ENCODE measurements at places on chromosomes 3 and 15. TPM values are rescaled to one million over a fixed set of nuclear protein-coding genes. Genes with fewer than 3 reads are reported as not detected.

GRCh38 chr15:73583544-73583943 lies 49.6 kb downstream of the NPTN start:
- no peak for DNase-seq

- DNase-seq, result no peak
Measured at GRCh38 chr3:112848196-112848595, 1.5 kb upstream of the CD200R1L start.

DNA sequence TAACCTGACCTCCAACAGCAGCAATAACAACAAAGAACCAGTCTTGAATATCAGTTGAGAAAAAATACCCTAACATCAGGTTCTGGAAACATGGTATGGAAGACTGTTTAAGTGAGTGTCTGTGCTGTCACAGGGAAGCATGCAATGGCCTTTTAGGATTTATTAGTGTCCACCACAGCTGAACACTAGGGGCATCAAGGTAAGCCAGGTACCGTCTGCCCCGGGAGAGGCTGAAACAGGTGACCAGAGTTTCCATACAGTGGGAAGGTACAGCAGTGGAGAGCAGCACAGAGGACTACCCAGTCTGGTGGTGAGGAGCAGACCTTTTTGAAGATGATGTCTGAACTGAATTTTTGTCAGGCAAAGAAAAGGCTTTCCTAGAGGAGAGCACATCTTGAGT lies 18.4 kb downstream of the ZDHHC23 start:
- no peak for DNase-seq

GRCh38 chr3:50600141-50600753 lies 11.3 kb downstream of the CISH start:
- no peak for DNase-seq

- DNase-seq, result no peak
Measured at GRCh38 chr15:93024716-93025624, 64.0 kb downstream of the RGMA start.

DNA sequence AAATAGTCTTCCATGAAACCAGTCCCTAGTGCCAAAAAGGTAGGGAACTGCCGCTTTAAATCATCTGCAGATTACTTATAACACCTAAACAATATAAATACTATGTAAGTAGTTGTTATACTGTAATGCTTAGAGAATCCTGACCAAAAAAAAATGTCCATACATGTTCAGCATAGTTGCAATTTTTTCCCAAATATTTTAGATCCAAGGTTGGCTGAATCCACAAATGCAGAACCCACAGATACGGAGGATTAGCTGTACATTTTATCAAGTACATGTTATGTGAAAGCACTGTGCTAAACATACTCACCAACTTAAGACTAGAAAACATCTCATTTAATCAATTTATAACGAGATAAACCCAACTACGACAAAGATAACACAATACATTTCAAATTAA lies 9.3 kb downstream of the MSL2 start:
- no peak for DNase-seq

DNA sequence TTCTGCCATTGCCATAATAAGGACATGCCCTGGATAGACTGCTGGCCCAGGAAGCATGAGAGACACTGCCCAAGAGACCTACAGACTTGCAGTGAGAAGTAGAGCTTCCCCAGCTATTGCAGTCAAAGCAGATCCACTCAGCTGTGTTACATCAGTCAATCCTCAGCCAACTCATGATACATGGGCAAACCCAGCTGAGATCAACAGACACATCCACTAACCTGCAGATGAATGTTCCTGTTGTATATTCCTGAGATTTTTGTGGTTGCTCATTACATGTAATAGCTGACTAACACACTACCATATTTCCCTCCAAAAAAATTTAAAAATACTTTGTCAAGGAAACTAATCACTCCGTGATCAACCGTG lies 68.6 kb downstream of the DCLK3 start:
- DNase-seq, result no peak

GRCh38 chr3:88009066-88009465 lies 49.7 kb downstream of the CGGBP1 start:
- no peak for DNase-seq

GRCh38 chr3:14389166-14389606 lies 13.2 kb upstream of the SLC6A6 start:
- DNase-seq, result no peak

DNA sequence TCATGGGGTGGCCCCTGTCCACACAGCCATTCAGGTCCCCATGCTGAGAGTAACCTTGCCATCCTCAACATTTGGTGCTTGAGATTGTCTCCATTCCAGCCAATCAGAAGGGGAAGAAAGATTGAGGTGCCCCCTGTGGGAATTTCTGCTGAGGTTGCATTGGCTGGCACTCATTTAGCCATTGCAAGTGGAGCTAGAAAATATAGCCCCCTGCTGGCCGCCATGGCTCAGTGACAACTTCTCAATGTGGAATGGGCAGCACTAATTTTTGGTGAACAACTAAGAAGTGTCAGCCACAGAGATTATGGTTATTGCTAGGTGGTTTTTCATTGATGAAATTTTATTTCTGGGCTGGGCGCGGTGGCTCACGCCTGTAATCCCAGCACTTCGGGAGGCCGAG lies 22.0 kb downstream of the COL6A6 start:
- no peak for DNase-seq

GRCh38 chr15:88725305-88726210 lies 77.7 kb upstream of the ACAN start:
- no peak for DNase-seq

GRCh38 chr3:187743195-187744141 lies 1.8 kb downstream of the BCL6 start:
- peak; percentile 77 for DNase-seq

DNA sequence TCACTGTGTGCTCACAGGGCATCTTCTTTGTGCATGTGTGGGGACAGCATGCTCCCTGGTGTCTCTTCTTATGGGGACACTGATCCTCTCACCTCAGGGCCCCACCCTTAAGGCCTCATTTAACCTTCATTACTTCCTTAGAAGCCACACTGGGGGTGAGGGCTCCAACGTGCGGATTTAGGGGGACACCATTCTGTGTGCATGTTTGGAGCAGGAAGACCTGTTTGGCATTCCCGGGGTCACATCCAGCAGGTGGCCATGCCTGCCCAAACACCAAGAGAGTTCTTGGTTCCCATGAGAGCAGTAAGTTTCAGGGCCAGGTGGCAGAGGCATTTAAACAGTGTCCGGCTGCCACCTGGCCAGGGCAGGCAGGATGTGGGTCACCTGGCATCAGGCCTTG lies 24.8 kb downstream of the PRR20G start:
- no peak for DNase-seq

DNA sequence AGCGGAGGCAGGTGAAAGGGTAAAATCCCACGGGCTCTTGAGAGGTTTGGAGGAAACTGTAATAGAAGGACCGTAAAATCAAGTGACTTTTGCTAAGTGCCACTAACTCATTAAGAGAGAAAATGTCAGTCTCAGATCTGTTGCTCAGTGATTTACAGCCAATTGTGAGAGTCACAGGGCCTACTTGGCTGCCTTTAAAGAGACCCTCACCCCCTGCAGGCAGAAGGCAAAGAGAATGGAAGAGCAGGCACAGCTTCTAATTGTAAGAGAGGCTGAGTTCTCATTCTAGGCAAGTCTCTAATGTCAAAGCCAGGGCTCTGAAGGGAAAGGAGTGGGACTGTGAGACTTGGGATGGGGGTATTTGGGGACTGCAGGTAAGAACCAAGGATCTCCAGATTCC lies 9.3 kb upstream of the SYNM start:
- no peak for DNase-seq

GRCh38 chr3:38153221-38153620 lies 12.1 kb upstream of the OXSR1 start:
- DNase-seq, result no peak

DNA sequence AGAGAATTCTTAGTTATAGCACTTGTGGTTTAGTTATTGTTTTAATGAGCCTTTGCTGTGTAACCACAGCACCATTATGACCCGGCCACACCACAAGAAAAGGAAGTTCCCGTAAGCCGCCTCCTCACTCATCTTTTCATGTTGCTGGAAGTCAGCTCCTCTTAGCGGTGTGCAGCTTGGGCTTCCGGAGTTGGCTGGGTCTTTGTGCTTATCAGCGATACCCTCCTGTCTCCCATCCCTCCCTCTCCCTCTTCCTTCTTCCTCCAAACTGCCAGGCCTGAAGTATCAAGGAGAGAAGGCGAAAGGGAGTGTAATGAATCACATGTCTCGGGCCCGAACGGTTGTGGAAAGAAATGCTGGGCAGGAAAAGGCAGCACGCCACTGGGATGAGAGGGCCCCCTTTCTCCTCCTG lies 353.5 kb downstream of the MCTP2 start:
- no peak for DNase-seq

- DNase-seq, result no peak
Measured at GRCh38 chr3:39473452-39474125, 6.1 kb downstream of the MOBP start.

DNA sequence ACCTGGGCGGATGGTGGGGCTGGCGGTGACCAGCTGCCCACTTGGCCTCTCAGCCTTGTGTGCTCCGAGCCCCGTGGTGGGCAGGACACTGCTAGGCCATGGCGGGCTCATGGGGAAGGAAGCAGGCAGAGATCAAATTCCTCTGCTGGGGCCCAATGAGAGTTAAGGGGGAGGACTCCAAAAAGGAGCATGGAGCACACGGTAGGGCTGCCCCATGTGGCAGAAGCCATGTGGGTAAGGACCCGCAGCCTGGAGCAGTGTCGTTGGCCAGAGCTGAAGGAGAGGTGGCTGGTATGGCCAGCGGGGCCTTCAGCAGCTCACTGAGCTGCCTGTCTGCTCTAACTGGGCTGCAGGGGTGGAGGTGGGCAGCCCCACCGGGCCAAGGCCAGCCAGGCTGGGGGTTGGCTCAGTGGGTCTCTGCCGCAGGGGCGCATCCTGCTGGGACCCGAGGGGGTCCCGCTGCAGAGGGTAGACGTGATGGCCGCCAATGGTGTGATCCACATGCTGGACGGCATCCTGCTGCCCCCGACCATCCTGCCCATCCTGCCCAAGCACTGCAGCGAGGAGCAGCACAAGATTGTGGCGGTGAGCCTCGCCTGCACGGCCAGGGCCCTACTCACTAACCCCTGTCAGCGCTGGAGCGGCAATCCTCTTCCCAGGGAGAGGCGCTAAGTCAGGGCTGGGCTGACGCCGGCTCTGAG lies 11.3 kb downstream of the STAB1 start:
- no peak for DNase-seq

- DNase-seq, result no peak
Measured at GRCh38 chr3:130969621-130970020, 57.0 kb downstream of the ASTE1 start.

DNA sequence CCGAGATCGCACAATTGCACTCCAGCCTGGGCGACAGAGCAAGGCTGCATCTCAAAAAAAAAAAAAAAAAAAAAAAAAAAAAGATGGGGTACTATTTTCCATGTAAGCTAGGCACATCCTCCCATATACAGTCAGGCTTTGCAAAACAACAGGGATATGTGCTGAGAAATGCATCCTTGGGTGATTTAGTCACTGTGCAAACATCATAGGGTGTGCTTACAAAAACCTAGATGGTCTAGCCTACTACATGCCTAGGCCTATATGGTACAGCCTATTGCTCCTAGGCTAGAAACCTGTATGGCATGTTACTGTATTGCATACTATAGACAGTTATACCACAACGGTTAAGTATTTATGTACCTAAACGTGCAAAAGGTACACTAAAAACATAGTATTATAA lies 75.0 kb downstream of the TTBK2 start:
- DNase-seq, result no peak

DNA sequence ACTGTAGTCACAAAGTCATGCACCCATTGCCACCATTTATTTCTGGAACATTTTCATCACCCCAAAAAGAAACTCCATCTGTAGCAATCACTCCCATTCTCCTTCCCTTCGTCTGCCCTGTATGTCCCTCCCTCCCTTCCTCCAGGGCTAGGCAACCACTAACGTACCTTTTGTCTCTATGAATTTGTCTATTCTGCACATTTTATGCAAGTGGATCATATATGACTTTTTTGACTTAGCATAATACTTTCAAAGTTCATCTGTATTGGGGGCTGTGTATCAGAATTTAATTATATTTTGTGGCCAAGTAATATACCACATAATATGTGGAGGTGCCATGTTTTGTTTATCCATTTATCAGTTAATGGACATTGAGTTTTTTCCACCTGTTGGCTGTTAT lies 201.6 kb downstream of the FEZF2 start:
- no peak for DNase-seq

DNA sequence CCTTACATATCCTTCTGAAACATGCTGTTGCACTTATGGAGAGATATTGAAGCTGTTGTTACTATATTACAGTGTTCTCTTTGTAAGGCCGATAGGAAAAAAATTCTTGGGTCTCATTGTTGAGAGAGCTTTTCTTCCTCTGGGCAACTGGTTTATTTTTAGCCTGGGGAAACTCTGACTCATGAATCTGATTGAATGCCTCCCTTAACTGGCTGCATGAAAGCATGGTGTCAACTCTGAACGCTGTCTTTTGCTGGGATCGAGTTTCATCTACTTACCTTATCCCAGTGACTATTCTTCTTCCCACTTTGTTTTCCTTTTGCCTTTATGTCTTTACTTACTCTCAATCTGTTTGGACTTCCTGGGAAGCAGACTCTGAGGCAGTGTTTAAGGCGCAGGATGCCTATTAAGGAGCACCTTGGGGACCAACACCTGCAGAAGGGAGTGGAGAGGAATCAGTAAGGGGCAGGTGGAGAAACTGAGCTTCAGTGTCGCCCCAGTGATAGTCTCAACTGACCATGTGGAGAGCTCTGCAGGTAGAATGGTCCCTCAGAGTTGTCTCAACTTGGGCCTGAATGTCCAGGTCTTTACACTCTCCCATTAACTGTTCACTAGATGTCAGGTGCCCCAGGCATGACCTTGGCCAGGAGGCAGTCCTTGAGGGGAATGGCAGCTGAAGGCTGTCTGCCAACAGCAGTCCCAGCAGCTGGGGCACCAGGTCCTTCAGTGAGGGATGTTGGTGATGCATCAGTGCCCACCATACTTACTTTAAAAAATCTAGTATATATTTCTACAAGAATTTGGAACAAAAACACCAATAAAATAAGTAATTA lies 88.9 kb upstream of the CCNL1 start:
- DNase-seq, result no peak

DNA sequence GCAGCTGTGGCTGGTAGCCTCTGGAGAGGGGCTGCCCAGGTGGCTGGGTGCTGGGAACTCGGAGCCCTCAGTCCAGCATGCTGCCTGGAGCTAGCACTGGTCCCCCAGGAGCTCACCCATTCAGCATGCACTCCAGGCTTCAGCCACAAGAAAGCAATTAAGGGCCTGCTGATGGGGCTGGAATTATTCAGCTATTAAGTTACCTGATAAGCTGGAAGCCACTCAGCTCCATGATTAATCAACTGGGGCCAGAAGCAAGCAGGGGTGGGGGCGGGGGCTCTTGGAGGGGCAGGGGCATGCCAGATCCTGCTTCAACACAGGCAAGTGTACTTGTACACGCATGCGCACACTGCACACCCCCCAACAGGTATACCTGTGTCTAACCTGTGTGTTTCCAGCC lies 22.1 kb upstream of the TMEM115 start:
- no peak for DNase-seq

ACKR4 gene
- 1.6 TPM for total RNA-seq

SMCO1 gene
- total RNA-seq, result not detected

PLIN1 gene
- 132 TPM for total RNA-seq

DENND4A gene
- total RNA-seq, result 59.0 TPM

PAK6 gene
- 0.80 TPM for total RNA-seq

NDUFB4 gene
- total RNA-seq, result 88.4 TPM

DLL4 gene
- 5.0 TPM for total RNA-seq

TUSC7 gene
- total RNA-seq, result not detected

TMEM212 gene
- total RNA-seq, result not detected

PP2D1 gene
- not detected for total RNA-seq

TP63 gene
- total RNA-seq, result 20.0 TPM

ZMYND10 gene
- 2.6 TPM for total RNA-seq

MESP2 gene
- total RNA-seq, result not detected

INSYN1 gene
- total RNA-seq, result 8.3 TPM

ASB14 gene
- total RNA-seq, result not detected

Measured in breast epithelium (tissue), 4 donors.